ENCODE measurements at places on chromosomes 7 and 10. TPM values are rescaled to one million over a fixed set of nuclear protein-coding genes. Genes with fewer than 3 reads are reported as not detected.

DNA sequence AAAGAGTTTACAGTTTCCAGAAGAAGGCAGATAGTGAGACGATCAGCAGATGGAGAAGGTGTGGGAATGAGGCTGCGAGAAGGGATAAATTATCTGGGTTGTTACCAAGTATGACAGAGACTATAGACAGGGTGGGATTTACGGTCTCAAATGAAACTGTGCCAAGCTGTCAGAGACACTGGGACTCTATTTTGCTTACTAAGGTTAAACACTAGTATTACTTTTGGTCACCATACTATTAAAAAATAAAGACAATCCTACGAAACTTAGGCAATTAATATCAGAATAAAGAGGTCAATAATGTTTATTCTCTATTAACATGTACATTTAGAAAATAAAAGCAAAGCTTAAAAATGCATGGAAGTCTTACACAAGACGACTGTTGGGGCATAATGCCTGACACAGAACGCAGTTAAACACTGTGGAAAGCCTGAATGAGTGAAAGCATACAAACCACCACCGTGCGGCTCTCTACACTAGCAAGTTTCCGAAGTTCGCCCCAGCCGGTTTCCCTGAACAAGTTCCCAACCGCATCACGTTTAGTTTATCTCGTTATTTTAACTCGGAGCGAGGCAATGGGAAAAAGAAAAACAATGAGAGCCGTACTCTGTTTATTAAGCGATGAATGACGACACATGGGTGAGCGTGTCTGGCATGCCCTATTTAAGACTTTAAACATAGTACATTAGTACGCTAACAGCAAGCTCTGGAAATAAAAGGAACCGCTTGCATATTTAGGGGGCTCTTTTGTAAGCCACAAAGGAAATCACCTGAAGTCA is 909 bp upstream of the CC2D2B start:
- DNase-seq = no peak
- H3K4me3 ChIP-seq = peak overlapping the region; percentile 73
- peak overlapping the region; percentile 58 for H3K27ac ChIP-seq

GRCh38 chr7:80999100-80999499 is 80.2 kb upstream of the SEMA3C start:
- no peaks in the 10 kb centered on the region for H3K4me1 ChIP-seq
- H3K36me3 ChIP-seq = no peaks in the 10 kb centered on the region
- no peaks in the 10 kb centered on the region for H3K27me3 ChIP-seq
- DNase-seq = no peak

DNA sequence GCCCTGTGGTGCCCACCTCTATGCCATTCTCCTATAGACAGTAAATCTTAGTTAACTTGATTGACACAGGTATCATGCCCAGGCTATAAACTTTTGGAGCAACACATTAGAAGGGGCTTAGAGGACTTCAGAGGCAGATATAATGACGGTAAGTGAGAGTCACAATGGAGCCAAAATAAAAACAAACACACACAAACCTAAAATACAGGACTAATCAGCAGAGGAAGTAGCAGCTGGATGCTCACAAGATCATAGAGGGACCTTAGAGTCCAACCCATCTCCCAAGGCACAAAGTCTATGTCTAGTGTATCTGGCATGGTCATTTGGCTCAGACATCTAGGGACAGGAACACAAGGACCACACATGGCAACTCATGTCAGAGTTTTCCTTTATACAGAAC is 12.3 kb downstream of the SLC13A4 start:
- no peaks in the 10 kb centered on the region for H3K36me3 ChIP-seq
- no peak overlapping the region for H3K4me3 ChIP-seq
- DNase-seq = no peak
- no peaks in the 10 kb centered on the region for H3K27me3 ChIP-seq

- no peak for DNase-seq
- H3K36me3 ChIP-seq = no peaks in the 10 kb centered on the region
- H3K4me3 ChIP-seq = no peak overlapping the region
- no peaks in the 10 kb centered on the region for H3K27me3 ChIP-seq
- no peaks in the 10 kb centered on the region for H3K4me1 ChIP-seq
Measured at GRCh38 chr7:38245409-38245977, 27.9 kb downstream of the TARP start.

DNA sequence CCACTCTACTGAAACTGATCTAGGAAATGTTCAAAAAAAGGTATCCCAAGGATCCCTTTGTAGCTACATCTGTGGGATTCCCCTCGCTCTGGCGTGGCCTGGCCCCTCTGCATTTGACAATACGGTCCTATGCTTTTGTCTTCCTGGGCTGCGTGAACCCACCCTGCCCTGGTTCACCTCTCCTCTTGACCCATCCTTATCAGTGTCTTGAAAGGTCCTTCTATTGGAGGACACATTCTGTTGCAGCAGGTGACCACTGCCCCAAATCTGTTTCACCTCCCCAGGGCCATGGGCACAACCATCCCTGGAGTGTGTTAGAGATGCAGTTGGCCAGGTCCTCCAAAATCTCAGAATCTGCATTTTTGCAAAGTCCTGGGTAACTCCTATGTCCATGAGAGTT is 100.8 kb downstream of the EGFR start:
- H3K27ac ChIP-seq = no peak overlapping the region
- DNase-seq = no peak
- H3K4me1 ChIP-seq = no peaks in the 10 kb centered on the region
- H3K36me3 ChIP-seq = no peaks in the 10 kb centered on the region

DNA sequence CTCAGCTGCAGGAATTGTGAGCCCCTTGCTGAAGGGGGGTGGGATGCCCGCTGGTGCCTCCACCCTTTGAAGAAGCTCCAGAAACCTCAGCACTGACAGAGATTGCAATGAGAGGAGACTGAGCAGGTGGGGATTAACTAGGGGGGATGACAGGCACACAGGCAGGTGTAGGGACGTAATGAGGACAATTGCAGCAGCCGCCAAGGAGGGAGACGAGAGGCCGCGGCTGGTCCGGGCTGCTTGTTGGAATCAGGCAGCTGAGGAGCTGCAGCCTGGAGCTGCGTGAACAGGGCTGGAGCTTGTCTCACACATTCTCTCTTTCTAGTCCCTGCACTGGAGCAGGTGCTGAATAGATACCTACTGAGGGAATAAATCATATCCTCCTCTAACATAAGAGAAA is 122.0 kb upstream of the TCERG1L start:
- no peak for DNase-seq
- no peaks in the 10 kb centered on the region for H3K27me3 ChIP-seq
- H3K36me3 ChIP-seq = no peaks in the 10 kb centered on the region
- no peaks in the 10 kb centered on the region for H3K4me1 ChIP-seq

The GATA3 gene
- 61.9 TPM for total RNA-seq

The WIPF3 gene
- not detected for total RNA-seq

The LGI1 gene
- not detected for total RNA-seq

The JAKMIP3 gene
- 0.29 TPM for total RNA-seq

The OR13A1 gene
- total RNA-seq = not detected

The CNPY4 gene
- 69.8 TPM for total RNA-seq

All from CD4-positive, alpha-beta memory T cell (primary cell).